ENCODE measurements at places on chromosomes 1 and 21.

GRCh38 chr21:29335720-29336119, 37.0 kb downstream of the BACH1 start:
- DNase-seq: peak; percentile 47

DNA sequence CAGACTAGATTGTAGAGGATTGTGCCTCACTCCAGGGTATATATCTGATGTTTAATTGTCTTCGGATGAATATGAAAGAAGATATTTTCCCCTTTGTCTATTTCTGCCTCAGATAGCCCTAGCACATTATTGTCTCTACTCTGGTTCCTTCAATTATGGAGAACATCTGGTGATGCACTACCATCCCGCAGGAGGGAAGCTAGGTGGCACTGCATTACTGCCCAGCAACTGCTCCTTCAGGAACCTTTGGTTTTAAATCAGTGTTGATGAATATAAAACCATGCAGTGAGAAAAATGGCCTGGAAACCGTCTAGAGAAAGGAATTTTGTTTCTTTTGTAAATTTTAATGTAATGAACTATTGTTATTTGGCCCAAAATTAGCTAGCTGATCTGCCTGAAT, 68.5 kb downstream of the GPR88 start:
- DNase-seq: peak; percentile 71

DNA sequence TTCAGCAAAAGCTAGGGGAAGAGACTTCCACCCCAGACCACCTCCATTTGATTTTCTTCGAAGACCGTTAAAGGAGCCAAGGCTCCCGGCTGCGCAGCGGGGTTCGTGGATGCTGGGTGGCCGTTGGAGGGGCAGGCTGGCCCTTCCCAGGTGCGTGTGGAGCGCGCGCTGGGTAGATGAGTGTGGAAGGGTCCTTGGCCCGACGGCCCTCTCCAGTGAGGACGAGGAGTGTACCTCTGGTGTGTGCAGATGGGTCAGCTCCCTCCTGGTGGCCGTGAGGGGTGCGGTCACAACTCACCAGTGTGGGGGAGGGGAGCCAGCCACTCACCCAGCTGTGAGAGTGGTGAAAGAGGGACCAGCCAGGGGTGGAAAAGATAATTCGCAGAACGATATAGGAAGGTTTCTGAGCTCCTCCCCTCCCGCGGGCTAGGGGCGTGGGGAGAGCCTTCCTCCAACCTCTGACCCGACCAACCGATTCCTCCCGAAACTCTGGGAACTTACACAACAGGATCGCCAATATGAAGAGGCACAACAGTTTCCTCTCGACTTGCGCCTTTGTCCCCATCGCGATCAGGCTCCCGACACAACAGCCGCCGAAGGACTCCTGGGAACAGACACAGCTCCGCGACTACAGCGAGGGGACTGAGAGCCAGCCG, at the start of gene F11R:
F11R (minus strand) TSS at position 644 of the 656 bp plus-strand sequence; CDS start at position 565, 79 bp downstream.
- DNase-seq: no peak

- DNase-seq: no peak
Measured at GRCh38 chr1:15963363-15963967, 12.4 kb downstream of the ZBTB17 start.

GRCh38 chr1:50426108-50426700, 3.0 kb upstream of the DMRTA2 start:
- no peak for DNase-seq

DNA sequence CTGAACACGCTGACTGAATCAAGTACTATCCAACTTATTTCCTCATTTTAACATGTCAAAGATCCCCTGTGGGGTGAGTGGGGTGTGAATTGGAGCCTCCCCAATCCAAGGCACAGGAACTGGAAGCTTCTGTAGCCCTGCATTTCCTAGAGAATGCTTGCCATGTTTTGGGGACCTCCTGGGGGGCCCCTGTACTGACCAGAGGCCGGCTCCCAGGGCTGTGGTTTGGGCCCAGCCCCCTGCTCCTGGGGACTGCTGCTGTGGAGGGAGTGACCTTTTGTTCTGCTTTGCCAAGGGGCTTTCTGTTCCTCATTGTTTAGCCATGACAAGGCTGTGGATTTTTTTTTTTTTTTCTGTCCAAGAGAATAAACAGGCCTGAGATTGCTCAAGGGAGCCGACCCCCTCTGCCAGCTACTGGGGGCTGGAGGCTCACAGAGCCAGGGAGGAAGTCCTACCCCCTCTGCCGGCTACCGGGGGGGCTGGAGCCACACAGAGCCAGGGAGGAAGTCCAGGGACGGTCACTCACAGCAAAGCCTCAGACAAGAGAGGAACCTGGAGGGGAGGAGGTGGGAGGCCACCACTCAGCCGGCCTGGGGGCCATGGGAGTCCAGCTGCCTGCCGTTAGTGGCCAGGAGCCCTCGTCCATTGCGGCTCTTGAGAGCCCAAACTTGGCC, 17.4 kb downstream of the TNFRSF1B start:
- peak; percentile 82 for DNase-seq

GRCh38 chr21:14040386-14040785, 170.4 kb downstream of the LIPI start:
- DNase-seq: no peak

DNA sequence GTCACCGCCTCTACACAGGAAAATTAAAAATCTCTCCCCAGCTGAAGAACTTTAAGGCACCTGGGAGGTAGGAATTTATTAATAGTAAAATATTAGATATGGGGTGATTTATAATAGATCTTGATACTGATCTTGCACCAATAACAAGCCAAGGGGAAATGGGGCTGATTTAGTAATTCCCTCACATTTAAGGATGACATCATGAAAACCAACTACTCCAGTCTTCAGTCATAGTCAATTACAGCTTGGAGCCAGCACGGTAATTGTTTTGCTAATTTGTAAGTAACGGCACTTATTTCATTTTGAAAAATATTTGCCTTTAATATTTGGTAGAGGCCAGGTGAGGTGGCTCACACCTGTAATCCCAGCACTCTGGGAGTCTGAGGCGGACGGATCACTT, 92.8 kb downstream of the TGFBR3 start:
- DNase-seq: no peak

DNA sequence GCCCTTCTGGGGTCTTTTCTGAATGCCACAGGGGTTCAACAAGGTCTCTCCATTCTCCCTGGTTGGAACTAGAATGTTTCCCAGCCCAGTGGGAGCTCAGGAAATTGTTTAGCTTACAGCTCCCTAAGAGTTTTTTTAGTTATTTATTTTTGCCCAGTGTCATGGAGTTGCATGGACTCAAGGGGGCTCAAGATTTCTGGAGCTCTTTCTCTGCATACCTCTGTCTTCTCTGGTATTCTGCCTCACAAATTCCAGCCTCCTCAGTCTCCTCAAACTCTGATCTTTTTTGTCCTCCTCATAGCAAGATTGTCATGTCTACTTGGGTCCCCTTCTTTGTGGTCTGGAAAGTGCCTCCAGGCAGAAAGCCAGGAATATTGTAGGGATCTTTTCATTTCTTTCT, 15.9 kb upstream of the PPP2R5A start:
- DNase-seq: no peak
